EL (cell line): ENCODE measurements at places on chromosomes 2 and 18.

GRCh38 chr2:106561356-106561755 is 74.2 kb downstream of the CD8B2 start:
- no peak for DNase-seq

DNA sequence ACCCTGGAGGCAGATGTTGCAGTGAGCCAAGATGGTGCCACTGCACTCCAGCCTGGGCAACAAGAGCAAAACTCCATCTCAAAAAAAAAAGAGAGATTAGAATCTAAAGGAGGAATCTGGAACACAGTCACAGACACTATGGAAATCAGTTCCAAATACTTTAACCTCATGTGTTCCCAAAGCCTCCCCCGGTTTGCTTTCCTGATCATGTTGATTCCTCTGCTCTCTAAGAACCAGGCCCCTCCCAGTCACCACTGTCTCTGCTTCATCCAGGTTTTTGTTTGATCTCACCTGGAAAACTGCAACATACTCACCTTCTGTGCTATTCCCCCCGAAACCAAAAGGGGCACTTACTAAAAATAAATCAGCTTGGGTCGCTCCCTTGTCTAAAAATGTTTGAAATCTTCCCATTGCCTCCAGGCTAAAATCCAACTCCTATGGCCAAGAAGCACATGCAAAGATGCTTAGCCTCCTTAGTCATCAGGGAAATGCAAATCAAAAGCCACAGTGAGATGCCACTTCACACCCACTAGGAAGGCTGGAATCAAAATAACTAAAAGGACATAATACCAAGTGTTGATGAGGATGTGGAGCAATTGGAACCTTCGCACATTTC is 6.2 kb upstream of the NEU2 start:
- DNase-seq: peak; percentile 84

- no peak for DNase-seq
These were observed 45.1 kb upstream of the FAM98A start for GRCh38 chr2:33644215-33644614.

- DNase-seq: no peak
These were observed 1064.0 kb upstream of the GYPC start for GRCh38 chr2:125591954-125592353.

DNA sequence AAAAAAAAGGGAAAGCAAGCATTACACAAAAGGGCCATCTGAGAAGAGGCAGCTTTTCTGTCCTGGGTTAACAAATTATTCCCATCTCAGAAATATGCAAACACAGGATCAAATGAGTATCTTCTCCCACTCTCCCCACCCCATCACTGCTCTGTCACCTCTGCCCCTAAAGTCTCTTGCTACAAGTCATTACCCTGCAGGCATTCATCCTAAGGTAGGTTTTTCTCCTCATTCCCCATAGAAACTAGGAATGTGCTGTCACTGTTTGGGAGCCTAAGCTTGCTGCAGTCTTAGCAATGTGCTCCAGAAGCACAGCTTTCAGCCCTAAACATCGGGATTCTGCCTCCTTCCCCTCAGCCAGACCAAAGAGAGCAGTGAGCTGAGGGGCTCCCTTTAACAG is 3.6 kb downstream of the LRRTM1 start:
- DNase-seq: no peak

DNA sequence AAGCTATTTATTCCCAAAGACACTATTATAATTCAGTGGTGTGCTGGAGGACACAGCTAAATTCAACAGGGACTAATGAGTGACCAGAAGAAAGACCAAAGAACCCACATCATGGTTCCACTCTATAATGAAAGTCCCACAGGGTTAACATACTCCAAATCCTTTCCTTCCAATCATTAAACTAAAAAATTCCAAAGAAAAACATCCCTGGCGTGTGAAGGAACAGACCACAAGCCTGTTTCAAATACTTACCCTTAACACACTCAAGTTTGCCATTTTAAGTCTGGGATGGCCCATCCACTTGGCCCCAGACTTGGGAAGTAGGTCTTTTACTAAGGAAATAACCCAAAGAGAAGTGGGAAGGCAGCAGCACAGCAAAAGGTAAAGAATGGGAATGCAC is 150.1 kb upstream of the CCDC150 start:
- DNase-seq: no peak

- DNase-seq: no peak
These were observed 342.3 kb downstream of the DCC start for GRCh38 chr18:52682260-52682659.
